ENCODE measurements at places on chromosomes 7 and 10.

DNA sequence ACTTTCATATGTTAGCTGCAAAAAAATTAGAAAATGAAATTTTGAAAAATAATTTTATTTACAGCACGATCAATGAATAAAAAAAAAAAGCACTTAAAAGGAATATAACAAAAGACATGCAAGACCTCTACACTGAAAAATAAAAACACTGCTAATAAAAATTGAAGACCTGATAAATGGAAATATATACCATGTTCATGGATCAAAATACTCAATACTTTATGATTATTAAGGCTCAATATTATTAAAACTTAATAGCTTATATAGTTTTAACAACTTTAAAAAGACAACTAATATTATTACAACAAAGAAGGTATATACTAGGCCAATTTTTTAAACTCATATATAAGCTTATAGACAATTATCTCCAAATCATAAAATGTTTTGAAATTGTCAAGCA lies 143.0 kb downstream of the GFRA1 start:
- no peak for DNase-seq

DNA sequence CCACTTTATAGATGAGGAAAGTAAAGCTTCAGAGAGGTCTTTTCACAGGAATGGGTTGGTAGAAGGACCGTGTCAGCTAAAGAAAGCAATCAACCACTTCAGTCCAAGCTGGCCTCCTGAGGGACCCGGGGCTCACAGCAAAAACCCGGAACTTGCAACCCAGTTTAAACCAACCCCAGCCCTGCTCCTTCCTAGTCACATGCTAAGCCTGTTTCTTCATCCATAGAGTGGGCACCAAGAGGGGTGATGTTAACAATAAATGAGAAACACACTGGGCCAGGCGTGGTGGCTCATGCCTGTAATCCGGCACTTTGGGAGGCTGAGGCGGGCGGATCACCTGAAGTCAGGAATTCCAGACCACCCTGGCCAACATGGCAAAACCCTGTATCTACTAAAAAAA lies 12.1 kb upstream of the NPFFR1 start:
- no peak for DNase-seq

DNA sequence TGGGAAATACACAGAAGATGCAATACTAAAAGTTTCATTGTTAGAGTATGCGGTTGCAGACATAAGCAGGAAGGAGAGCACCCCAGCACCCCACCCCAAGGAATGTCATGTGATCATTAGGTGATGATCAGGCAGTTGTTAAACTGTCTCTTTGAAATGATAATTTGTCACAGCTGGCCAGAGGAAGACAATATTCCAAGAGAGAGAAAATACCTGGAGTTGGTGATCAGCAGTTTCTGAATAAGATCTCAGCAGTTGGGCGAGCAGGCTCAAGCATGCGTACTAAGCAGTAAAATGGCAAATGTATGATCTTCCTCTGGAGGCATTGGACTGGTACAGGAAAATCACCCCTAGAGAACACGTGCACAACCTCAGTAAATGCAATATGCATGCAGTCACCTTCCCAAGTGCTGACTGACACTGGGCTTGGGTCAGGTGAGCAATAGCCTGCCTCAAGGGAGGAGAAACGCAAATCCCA lies 250.1 kb upstream of the MBL2 start:
- no peak for DNase-seq

DNA sequence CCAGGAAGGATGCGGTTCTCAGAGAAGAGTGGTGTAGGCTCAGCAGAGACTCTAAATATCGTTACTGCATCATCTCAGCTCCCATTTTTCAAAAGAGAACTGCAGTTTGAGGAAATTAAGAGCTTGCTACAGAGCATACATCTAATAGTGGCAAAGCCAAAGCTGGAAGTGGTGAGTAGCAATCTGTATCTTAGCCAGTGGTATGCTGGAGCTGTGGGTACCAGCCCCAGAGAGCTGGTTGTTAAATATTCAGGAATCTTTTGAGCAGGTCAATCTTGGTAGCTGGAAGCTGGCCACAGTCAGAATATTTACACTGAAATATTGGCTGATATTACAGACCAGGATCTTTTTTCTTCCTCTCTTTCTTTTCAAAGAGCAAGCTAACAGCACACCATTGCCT lies 88.4 kb upstream of the STEAP1B start:
- DNase-seq = no peak

GRCh38 chr7:20401861-20402746 lies 71.4 kb downstream of the ITGB8 start:
- no peak for DNase-seq

- DNase-seq = no peak
Observed at GRCh38 chr7:51647931-51648351, 331.3 kb upstream of the COBL start.

- no peak for DNase-seq
Observed at GRCh38 chr7:106071999-106072714, 40.0 kb downstream of the SYPL1 start.

DNA sequence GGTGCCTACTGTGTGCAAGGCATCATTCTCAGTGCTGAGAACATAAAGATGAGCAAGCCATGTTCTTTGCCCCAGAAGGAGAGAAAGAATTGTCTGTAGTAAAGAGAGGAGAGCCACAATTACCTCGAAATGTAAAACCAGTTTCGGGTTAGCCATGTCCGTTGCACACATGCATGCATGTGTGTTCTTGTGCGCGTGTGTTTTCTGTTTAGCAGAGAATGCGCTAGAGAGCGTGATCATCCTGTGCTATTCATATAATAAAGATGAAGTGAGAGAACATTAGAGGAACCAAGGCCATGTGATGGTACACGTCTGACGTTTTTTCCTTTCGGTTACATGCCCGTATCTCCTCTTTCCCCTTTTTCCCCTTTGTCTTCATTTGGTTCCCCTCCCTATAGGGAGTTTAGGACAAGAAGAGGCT lies 158.2 kb downstream of the CELF2 start:
- no peak for DNase-seq

GRCh38 chr7:121313793-121314676 lies 14.8 kb upstream of the WNT16 start:
- no peak for DNase-seq

- no peak for DNase-seq
Observed at GRCh38 chr7:76338298-76339084, 20.3 kb downstream of the YWHAG start.

DNA sequence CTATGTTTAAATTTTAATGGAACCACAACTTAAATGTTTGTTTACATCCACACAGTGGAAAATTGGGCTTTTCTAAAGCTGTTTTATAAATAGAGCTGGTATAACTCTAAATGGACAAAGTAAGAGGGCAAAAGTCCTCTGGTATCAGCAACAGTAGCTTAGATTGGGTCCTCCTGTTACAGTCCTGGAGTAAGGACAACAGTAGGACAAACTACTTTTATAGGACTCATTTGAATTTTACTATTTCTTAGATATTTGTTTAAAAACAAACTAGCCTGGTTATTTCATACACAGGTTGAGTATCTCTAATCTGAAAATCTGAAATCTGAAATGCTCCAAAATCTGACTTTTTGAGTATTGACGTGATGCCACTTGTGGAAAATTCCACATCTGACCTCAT lies 8.4 kb downstream of the VCL start:
- DNase-seq = no peak

DNA sequence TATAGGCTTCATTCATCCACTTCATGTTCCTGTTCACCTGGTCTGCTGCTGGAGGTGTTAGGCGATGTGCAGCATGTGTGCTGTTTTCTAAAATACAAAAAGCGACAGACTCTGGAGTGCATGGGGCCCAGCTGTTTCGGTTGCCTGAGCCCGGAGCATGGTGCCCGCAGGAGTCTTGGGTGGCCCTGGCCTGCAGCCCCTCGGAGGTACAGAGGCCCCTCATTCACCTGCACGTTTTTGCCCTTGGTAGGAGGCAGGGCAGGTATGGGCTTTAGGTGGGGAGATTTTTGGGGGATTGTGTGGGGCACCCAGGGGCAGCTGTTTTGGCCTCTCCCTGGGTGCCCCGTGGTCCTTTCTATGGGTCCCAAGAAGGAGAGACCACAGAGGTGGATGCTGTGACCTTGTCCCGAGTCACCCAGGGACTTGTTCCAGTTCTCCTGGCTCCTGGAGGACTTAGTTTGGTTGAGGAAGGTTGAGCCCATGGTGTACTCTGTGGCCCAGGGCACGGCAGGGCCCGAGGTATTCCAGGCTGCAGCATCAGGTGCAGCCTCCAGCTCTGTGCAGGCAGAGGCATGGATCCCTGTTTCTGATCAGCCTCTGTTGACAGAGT lies 130.7 kb downstream of the TRRAP start:
- DNase-seq = peak; percentile 91

DNA sequence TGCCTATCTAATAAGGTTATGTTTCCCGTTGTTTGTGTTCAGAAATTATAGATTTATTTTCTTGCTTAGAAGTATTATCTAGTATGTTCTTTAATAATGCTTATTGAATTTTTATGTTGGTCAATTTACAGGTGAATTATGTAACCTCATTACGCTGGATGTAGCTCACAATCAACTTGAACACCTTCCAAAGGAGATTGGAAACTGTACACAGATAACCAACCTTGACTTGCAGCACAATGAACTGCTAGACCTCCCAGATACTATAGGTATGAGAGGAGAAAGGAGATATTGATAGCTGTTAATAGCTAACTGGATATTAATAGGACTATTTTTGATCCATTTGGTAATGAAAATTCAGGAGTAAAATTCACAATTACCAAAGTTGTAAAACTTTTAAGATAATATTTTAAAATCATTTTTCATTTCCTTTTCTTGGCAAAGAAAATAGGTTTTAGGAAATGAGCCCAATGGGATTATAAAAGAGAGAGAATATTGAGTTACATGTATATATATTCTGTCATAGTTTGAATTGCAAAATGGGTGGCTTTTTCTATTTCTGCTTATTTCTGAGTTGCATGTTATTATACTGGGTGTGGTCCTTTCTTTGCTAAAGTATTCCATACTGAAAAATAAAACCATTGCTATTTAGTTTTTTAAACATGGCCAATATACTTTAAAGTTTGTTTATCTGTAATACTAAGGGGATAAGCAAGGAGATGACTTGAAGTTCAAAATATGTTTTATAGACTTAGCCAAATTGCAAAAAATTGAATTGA lies 66.3 kb downstream of the SHOC2 start:
- DNase-seq = no peak

GRCh38 chr7:129100827-129101166 lies 43.7 kb upstream of the TSPAN33 start:
- DNase-seq = no peak

- no peak for DNase-seq
Observed at GRCh38 chr10:89900554-89900953, 199.2 kb downstream of the KIF20B start.

- no peak for DNase-seq
Observed at GRCh38 chr7:80151274-80151665, 16.6 kb downstream of the GNAI1 start.

DNA sequence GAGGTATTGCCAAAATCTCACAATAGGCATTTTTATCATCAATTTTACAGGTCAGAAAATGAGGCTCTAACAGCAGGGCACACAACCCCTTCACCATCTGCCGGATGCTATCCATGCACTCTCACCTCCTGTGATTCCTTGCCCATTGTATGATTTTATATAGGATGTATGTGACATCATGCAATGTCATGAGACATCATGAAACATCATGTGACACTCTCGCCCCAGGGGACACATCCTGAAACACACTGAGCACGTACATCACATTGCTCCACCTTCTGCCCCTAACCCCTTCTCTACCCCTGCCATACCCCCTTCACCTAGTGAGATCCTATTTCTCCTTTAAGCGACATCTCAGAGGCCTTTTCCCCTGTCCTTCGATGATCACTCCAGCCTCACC lies 189.4 kb downstream of the FRMD4A start:
- DNase-seq = no peak

GRCh38 chr10:87935290-87936141 lies 72.1 kb downstream of the PTEN start:
- no peak for DNase-seq

- DNase-seq = no peak
Observed at GRCh38 chr10:5147981-5148677, 36.8 kb downstream of the AKR1C8 start.

GRCh38 chr7:129702761-129703338 lies 91.3 kb downstream of the NRF1 start:
- DNase-seq = no peak

- DNase-seq = no peak
Observed at GRCh38 chr10:30106987-30107386, 47.6 kb upstream of the JCAD start.

DNA sequence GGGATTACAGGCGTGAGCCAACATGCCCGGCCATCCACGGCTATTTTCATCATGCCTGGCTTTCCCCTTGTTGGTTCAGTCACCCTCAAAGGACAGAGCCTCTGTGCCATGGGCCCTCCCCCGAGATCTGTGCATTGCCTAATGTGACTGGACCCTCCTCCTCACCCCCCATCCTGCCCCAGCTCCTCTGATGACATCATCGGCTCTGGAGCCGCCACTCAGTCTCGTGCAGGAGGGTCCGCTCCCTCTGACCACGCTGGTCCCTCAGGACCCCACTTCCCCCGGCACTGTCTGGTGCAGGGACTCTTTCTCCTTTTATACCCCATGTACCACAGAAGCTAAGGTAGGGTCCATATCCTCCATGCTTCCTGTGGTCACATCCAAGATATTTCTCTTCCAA lies 33.2 kb upstream of the BAIAP2L1 start:
- DNase-seq = no peak

GRCh38 chr7:2104107-2104710 lies 128.5 kb downstream of the MAD1L1 start:
- no peak for DNase-seq

DNA sequence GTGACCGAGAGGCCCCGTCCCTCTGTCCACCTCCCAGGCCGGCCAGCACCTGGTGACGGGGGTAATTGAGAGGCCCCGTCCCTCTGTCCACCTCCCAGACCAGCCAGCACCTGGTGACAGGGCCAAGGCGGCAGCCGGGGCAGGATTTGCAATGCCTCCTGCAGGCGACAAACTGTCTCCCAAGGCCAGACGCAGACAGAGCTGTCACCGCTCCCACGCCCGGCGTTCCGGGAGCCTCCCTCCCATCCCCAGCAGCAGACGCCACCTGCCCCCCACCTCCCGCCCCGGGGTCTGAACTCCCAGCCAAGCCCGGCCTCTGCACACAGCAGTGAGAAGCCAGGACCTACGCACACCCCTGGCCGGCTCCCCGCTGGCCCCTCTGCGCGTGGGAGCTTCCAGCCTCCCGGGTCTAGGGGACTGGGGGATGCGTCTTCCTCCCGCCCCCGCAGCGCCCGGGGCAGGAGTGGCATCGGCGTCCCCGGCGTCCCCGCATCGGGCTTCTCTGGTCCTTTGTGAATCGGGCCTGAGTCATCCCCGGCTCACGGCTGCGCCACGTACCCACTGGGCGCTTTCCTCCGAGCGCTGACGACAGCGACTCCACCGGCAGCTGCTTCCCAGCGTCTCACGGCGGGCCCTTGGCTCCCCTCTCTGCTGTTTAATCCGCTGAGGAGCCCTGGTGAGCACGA lies 95.1 kb upstream of the DIP2C start:
- DNase-seq = peak; percentile 88

GRCh38 chr10:100014071-100014762 lies 4.5 kb upstream of the DNMBP start:
- no peak for DNase-seq

GRCh38 chr7:49800031-49800430 lies 26.6 kb downstream of the VWC2 start:
- no peak for DNase-seq
